ENCODE measurements at places on chromosomes 3 and 15.

GRCh38 chr3:190996181-190996775 is 133.8 kb upstream of the GMNC start:
- DNase-seq: no peak

DNA sequence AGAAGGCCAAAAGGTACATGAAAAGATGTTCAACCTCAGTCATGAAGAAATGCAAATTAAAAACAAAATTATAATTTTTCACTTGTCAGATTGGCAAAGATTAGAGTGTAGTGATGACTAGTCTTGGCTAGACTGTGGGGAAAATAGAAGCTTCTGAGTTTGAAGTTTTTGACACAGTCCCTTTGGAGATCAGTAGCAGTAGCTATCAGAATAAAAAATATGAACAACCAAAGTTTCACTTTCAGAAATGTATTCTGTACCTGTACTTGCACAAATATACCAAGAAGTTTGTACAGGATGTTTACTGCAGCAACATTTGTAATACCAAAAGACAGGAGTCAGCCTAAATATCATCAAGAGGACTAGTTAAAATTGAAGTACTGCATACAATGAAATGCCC is 14.1 kb downstream of the ATP2C1 start:
- no peak for DNase-seq

- no peak for DNase-seq
Observed at GRCh38 chr15:82111918-82112317, 66.1 kb upstream of the MEX3B start.

DNA sequence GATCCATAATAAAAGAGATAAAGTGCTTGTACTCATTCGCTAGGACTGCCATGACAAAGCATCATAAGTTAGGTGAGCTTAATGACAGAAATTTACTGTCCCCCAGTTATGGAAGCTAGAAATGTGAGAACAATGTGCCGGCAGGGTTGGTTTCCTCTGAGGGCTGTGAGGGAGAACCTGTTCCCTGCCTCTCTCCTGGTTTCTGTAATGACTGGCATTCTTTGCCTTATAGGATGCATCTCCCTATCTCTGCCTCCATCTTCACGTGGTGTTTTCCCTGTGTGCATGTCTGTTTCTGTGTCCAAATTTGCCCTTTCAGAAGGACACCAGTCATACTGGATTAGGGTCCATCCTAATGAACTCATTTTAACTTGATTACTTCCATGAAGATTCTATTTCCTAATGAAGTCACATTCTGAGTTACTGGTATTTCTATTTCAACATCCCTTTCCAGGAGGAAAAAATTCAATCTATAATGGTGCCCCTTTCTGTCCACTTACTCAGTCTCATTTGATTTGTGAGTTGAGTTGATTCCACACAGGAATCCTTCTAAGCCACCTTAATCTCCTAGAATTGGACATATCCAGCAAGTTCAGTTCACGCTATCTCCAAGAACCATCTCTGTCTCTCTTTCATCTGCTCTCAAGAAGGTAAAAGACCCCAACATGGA is 71.2 kb upstream of the LIPC start:
- no peak for DNase-seq

DNA sequence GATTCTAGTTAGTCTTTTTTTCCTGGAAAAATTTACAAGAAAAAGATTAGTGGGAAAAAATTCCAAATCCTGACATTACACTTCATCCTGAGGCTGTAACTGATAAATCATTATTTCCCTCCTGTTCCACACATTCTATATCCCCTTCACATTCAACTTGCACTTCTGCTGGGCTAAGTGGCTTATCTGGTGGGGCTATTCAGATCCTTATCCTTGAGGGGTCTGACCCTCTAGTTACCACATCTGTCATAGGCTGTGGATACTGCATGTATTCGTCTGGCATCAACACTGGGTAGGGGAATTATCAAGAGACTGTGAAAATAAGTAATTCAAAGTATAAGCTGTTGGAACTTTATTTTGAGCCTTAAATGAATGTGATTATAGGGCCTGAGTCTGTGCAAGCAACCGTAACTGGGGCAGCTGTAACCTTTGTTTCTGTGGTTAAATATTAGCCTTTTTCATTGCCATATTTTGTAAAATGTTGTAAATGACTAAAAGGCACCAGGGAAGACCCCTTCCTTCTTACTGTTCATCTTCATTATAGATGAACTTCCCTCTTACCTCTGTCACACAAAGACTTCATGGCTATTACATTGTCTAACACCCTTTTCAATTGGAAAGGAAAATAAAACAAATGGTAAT is 28.0 kb upstream of the TEX9 start:
- DNase-seq: no peak

GRCh38 chr3:162390891-162391290 is 894.3 kb downstream of the OTOL1 start:
- DNase-seq: no peak

DNA sequence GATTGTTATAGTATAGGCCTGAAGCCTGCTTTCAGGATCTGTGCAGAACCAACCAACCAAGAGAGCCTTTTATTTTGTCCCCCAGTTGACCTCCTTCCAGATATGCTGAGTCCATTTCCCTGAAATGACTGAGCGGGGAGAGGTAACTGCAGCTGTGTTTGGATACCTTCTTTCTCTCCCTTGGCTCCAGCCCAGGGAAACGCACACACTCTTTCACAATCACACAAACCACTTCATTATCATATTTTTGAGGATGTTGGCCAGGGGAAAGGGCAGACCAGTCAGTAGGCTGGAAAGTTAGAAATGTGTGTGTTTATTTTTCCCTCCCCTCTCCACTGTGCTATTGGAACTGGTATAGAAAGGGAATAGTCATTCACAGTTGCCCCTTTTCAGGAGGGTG is 417.7 kb upstream of the TBL1XR1 start:
- no peak for DNase-seq

DNA sequence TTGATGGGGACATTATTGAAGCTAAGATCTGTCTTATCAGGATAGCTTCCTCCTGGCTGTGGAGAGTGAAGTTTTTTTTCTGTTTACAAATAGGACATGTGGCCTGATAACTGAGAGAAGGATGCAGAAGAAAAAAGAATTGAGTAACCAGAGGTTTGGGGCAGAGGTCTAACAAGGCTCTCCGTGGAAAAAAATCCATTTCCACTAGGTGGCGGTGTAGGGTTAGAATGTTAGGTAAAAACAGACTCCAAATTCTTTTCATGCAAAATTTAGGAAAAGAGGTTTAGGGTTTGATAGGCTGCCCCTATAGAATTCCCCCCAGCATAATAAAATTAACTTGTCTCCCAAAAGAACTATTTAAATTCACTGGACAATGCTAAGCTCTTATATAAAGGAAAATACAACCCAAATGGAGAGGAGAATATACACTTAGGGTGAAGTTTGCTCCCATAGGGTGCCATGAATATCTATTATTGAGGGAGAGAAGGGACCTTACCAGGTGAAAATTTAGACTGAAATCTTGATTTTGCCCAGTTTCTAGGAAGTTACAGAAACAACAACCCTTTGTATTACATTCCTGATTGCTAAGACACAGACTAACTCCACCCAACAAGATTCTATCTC is 1560.4 kb downstream of the OTOL1 start:
- DNase-seq: no peak

DNA sequence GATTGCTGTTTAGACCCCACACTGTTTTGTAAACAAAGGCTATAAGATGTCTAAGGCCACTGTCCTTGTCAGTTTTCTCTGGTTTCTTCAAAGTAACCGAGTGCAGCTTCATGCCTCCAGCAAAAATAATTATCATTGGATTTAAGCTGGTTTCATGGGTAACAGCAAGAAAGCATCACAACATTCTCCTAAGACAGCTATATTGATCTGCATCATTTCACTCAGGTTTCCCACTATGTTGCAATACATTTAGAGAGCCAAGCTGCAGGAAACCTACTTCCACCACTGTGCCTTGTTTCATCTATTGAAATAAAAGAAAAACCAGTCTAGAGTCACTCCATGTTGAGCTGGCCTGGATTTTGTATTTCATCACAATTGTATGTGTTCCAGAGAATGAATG is 351.4 kb downstream of the OXSM start:
- no peak for DNase-seq

DNA sequence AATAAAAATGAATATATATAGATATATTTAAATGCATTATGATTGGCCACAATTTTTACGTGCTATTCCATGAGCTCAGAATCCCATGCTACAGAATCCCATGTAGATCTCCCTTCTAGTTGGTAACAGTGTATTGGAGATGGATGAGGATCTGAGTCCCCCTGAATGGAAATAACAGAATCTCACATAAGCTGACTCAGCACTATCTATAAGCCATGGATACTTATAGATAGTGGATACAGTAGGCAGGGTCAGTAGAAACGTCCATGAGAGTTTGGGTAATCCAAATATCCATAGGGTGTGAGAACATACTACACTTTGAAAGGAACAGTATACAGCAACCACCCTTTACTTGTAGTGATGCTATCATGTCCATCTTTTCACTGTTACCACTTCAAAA is 375.4 kb downstream of the EPHA6 start:
- DNase-seq: no peak

DNA sequence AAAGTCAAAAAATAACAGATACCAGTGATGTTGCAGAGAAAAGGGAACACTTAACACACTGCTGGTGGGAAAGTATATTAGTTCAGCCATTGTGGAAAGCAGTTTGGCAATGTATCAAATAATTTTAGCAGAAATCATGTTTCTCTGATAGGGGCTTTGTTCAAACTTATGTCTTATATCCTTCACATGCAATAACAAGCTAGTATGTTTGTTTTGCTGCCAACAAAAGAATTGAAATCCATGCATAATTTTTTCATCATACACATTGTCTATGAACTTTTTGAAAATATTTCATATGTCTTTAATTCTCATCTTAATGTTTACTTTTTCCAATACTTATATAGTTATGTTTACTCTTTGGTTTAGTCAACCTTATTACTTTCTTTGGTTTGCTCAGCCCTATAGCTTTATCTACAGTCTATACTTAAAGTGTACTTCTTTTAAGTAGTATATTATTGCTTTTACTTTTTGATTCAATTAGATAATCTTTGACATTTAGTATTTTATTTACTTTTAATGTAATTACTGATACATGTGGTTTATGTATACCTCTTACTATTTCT is 639.6 kb upstream of the CBLB start:
- no peak for DNase-seq

GRCh38 chr3:28637742-28638141 is 289.1 kb upstream of the AZI2 start:
- DNase-seq: no peak

DNA sequence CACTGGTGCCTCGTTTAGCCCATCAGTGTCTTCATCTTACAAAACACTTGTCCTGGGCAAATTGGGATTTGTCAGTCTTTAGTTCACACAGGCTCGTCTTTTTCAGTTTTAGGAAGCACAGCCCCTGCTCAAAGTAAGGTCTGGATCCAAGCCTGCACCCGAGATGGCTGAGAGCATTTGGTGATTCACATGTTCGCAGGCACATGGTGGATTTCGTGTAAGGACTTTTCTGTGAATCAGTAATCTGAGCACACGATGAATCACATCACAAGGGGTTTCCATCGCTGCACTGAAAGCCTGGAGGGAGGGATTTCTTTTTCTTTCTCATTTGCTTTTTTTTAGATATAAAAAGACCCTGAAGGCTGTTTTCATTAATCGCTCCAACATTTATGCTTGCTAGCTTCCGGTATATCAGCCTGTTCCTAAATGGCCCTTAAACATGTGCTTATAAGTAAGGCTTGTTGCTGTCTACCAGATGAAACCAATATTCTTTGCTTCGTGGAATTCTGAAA is 435.6 kb upstream of the ATP10A start:
- no peak for DNase-seq

GRCh38 chr3:126827121-126827520 is 123.1 kb downstream of the CHCHD6 start:
- DNase-seq: no peak

DNA sequence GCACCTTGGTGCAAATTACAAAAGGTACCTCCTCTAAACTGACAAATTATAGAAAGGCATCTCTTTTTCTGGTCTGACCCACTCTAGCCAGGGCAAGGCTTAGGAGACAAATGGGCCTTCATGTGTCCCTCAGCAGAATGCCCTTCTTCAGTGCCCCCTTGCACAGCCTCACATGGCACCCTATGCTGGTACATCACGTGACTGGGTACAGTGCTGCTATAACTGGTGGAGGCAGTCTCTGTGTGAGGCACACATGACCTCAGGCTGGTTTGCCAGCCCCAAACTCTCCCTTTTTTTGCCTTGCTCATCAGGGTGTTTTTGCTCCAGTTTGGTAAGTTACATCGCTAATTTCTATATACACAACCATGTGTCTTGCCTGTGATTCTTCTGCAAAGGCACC is 3.1 kb downstream of the CLEC3B start:
- DNase-seq: no peak

DNA sequence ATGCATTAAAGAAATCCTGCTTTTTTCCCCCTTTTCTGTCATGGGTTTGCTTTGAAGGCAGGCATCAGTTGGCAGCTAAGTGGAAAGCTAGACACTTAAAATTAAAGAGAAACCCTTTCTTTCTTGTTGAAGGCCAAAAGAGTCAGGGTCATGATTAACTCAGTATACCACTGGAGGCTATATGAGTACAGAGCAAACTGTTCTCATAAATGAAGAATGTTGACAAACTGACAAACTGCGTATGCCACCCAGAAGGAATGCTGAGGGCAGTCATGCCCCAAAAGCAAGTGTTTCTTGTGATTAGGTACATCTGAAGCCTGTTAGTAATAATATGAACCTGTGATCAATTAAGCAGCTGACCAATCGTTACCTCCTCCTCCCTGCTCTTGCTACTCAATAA is 43.6 kb upstream of the COL6A6 start:
- no peak for DNase-seq

DNA sequence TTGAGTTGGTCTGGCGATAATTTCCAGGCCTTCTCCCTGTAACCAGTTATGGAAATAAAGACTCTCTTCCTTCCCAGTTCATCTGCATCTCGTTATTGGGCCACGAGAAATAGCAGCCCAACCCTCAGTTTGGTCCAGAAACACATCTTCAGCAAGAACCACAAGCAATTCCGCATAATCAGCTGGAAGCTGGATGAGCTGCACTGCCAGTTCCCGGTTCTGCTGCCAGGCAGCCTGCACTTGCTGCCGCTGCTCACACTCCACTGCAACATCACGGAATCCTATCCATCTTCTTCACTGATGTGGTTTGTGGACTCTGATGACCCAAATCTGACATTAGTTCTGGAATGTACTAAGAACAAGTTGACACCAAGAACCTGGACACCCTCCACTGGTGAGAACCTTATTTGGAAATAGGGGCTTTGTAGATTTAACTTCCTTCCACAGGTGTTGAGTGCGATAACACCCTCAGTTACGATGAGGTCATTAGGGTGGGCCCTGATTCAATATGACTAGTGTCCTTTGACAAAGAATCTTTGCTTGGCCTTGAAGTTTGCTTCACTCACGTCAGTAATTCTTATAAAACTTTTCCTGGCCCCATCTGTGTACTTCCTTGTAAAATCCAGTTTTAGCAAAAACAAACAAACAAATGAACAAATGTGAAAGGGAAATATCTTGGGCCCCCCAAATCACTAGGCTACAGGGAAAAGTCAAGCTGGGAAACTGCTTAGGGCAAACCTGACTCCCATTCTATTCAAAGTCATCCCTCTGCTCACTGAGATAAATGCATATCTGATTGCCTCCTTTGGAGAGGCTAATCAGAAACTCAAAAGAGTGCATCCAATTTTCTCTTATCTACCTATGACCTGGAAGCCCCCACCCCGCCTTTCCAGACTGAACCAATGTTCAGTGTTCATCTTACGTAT is 221.9 kb upstream of the PROK2 start:
- DNase-seq: no peak
